ENCODE measurements at places on chromosomes 11 and 22.

DNA sequence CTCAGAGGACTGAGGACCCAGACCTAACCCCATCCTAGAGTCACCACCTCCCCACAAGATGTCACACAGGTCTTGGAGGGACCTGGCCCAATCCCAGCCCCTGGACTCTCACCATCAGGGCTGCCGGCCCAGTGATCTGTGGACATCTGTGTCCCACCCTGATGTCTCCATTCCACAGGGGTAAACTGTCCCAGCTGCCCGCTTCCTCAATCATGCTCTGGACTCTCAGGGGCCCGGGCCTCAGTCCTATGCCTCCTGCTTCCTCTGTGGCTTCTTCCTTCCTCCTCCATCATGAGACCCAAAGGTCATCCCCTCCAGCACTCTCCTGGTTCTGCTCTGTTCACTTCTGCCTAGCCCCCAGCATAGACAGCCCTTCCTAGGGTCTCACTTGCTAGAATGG, 32.2 kb downstream of the ARAP1 start:
- no peak for DNase-seq

GRCh38 chr11:43983221-43983810, 40.9 kb downstream of the C11orf96 start:
- no peak for DNase-seq

DNA sequence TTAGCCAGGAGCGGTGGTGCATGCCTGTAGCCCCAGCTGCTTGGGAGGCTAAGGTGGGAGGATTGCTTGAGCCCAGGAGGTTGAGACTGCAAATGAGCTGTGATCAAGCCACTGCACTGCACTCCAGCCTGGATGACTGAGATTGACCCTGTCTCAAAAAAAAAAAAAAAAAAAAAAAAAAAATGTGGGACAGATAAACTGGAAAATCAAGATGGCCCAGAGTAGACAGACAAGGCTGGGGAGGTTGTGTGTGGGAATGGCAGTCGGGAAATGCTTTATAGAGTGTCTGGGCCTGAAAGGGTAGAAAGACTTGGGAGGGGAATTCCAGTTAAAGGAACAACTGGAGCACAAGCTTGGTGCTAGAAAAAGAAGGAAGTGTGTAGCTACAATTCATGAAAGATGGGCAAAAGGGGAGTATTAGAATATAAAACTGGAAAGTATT, 18.2 kb upstream of the WDR74 start:
- no peak for DNase-seq

GRCh38 chr11:3164138-3164551, 965 bp downstream of the OSBPL5 start:
- DNase-seq, result no peak

- no peak for DNase-seq
Observed at GRCh38 chr22:43571181-43571580, 159.4 kb downstream of the MPPED1 start.

DNA sequence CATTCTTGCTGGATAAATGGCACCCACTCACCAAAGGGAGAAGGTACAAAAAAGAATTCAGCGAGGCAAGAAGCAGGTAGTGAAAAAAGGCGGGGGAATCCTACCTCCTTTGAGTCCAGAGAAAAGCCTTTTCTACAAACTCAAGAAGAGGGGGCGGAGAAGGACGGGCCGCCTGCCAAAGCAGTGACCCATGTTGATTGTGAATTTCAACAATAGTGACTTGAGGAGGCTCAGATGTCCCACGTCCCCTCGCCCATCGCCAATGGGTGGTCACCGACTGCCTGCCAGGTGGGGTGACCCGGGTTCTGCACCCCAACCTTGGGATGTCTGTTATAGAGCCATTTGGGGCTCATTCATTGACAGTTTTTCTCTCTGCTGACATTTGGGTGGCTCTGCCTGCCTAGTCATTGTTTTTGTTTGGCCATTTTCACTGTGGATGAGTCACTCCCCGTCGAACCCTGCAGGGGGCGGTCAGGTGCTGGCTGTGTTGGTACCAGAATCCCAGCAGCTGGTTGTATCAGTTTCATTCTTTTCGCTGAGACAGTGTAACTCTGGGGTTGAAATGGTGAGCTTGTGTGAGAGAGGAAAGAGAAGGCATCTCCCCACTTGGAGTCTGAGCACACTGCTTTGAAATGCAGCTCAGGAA, 163.4 kb upstream of the NCAM1 start:
- DNase-seq, result no peak

- no peak for DNase-seq
Observed at GRCh38 chr11:28743061-28743550, 634.9 kb downstream of the METTL15 start.

DNA sequence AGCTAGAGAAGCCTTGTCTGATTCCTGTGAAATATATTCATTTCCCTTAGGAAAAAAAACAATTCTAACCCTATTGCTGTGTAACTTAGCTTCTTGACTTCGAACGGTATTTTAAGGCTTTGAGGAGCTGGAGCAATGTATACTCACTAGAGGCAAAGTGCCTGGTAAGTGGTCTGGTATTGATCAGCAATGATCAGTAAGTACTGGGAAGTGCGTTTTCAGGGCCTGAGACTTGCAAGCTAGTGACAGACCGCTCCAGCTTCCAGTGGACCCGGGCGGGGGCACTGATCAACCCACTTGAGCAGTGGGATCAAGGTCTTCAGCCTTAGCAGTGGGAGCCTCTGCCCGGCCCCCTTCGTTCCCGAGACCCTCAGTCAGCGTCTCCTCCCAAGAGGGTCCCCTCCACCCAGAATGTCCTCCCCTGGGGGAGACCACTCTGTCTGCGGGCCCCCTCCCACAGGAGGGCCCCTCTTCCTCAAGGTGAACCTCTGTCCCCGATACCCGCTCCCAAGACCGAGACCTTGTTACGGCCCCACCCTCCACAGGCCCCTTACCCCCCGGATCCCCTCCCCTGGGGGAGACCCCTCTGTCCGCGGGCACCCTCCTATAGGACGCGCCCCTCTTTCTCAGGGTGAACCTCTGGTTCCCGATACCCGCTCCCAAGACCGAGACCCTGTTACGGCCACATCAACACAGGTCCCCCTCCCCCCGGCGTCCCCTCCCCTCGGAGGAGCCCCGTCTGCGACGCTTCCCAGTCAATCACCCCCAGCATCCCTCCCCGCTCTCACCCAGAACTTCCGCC, 452 bp upstream of the ATXN10 start:
- DNase-seq, result no peak

GRCh38 chr11:74689666-74690065, 41.6 kb downstream of the CHRDL2 start:
- DNase-seq, result no peak
